ENCODE measurements at places on chromosomes 11 and 22.

GRCh38 chr11:130806746-130807145 is 109.5 kb downstream of the SNX19 start:
- DNase-seq: no peak

GRCh38 chr11:14329702-14330101 is 29.3 kb downstream of the RRAS2 start:
- no peak for DNase-seq

- no peak for DNase-seq
Observed at GRCh38 chr22:31952472-31952871, 8.1 kb downstream of the YWHAH start.

- no peak for DNase-seq
Observed at GRCh38 chr11:1193326-1194230, 29.3 kb upstream of the MUC5B start.

DNA sequence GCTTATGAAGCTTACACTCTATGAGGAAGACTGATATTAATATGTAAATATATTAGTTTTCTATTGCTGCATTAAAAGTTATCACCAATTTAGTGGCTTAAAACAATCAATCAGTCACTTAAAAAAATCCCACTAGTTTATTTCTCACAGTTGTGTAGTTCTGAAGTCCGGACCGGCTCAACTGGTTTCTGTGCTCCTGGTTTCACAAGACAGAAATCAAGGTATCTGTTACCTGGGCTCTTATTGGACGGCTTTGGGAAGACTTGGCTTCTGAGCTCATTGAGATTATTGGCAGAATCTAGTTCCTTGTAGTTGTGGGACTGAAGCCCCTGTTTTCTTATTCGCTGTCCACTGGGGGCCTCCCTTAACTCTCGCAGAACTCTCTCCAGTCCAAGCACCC is 343.0 kb downstream of the RAB38 start:
- no peak for DNase-seq

GRCh38 chr11:72135891-72136683 is 562 bp downstream of the FOLR3 start:
- no peak for DNase-seq

DNA sequence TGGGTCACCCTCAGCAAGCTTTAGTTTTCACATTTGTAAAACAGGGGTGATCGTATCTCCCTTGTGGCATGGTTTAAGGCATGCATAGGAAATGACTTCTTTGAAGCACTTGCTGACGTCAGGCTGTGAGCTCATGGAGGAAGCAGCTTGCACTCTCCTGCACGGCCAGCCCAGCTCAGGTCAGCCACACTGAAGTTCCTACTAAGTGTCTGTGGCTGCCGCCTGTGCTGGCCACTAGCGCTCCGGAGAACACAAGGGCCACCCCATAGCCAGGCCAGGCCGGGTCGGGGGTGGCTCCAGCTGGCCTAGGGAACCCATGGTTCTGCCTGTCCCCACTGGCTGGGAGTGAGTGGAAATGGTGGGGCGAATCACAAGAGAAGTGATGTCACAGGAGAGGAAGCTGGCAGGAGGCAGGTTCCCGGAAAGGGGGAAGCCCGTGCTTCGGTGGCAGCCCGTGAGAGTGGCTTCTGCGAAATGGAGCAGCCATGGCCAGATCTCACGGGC is 28.2 kb downstream of the KCTD17 start:
- DNase-seq: no peak

- DNase-seq: no peak
Observed at GRCh38 chr22:39267974-39268373, 23.2 kb upstream of the PDGFB start.

DNA sequence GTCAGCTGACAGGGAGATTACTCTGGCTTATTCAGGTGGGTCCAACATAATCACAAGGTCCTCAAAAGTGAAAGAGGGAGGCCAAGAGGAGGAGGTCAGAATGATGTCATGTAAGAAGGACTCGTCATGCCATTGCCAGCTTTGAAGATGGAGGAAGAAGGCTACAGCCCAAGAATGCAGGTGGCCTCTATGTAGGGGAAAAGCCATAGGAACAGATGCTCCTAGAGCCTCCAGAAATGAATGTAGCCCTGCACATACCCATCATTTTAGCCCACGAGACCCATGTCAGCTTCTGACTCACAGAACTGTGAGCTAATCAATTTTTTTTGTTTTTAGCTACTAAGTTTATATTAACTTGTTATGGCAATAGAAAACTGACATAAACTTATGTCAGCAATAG is 171.1 kb downstream of the DBX1 start:
- DNase-seq: no peak

GRCh38 chr22:25780673-25781072 is 38.7 kb downstream of the MYO18B start:
- DNase-seq: peak; percentile 39

DNA sequence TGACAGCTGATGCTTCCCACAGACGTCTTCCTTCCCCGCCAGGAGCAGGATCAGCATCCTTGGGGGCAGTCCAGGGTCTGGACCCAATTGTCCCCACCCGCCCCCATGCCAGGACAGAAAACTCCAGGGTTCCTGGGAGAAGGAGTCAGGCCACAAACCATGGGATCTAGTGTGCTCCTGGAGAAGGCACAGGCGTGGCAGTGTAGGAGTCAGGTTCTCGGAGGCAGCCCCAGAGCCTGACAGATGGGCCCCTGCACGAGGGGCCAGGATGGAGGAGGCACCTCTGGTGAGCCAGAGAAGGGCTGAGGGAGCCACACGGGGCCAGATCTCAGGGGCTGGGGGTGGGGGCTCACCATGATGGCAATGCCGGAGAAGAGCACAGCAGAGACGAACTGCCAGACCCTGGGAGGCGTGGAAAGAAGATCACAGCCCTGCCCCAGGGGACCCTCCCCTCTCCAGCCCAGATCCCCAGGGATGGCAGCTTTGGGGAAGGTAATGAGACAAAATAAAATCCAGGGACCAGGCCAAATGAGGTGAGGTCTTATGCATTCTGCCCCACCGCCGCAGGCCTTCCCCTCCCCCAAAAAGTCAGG is 13.6 kb downstream of the TP53I11 start:
- DNase-seq: no peak

- no peak for DNase-seq
Observed at GRCh38 chr11:95568281-95568680, 221.3 kb downstream of the FAM76B start.

GRCh38 chr11:93648158-93648557 is 13.3 kb upstream of the CEP295 start:
- no peak for DNase-seq

- no peak for DNase-seq
Observed at GRCh38 chr11:14317659-14318325, 41.2 kb downstream of the RRAS2 start.

DNA sequence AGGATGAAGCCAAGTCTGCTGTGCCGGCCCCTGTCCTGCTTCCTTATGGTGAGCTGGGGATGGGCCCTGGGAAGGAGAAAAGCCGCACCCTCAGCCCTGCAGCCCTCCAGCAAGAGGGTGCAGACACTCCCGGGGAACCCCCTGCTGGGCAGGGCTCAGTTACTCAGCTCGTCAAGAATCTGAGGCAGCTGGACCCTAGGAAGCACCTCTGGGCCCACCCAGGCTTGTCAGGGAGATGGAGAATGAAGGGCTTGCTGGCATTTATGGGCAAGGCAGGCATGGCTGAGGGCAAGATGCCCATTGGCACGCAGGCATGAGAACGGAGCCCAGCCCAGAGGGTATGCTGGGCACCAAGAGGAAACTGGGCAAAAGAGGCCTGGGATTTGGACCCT is 12.9 kb downstream of the RELT start:
- no peak for DNase-seq

DNA sequence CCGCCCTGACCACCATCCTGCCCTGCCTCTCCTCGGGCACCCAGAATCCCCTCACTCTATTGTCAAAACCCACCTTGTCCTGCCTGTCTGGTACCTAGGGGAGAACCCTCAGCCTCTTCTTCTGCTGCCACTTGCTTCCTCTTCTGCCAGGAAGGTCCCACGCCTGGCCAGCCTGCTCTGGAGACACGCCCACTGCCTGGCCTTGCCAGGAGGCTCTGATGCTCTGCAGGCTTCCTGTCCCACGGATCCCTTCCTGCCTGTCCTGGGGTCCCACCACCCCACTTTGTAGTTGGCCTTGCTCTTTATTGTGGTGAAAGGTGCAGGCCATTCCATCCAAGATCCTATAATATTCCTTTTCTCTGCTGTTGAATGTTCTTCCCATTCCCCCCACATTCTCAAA is 63.4 kb downstream of the BMAL1 start:
- no peak for DNase-seq

DNA sequence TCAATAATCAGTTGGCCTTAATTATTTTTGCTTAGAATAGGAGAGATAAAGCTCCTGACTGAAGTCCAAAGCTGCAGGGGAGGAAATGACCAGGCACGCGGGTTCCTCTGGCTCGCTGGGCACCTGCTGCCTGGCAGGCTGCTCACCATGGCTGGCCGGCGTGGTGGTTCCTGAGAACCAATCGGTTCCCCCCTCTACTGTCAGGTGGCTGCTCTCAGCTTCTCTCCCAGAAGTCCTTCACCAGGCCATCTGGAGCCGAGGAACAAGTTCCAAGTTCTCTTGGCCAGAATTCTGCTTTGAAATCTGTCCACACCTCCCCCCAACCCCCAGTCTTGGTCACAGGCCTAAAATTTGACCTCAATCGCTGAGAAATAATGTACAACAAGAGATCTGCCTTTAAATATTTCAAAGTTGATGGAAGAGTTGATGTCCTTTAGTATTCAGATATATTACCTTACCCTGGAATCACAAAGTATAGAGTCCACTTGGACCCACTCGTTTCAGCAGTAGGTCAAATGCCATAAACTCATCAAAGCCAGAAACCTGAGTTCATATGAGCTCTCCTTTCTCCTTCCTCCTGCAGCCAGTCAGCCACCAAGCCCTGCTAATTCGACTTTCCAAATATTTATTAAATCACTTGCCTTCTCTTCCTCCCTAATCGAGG is 25.2 kb downstream of the EXPH5 start:
- no peak for DNase-seq

DNA sequence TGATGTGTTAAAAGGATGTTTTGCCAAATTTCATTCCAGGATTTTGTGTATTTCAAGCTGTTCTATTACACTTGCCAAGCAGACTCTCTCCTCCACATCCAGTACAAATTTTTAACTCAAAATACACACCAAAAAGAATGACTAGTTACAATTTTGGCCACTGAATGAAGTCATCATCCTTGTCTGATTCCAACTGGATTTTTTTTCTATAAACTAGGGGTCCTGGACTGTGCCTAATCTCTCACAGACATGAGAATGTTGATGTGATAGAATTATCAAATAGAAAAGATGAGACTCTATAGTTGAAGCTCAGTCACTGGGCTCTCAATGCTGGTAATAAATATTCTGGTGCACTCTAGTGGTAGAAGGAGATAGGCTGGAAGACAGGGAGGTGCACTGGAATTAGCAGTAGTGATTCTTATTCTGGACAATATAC is 85.8 kb downstream of the FANCF start:
- DNase-seq: peak; percentile 23

All from retina (tissue), 1 donor.